ENCODE measurements at places on chromosomes 5 and 9.

DNA sequence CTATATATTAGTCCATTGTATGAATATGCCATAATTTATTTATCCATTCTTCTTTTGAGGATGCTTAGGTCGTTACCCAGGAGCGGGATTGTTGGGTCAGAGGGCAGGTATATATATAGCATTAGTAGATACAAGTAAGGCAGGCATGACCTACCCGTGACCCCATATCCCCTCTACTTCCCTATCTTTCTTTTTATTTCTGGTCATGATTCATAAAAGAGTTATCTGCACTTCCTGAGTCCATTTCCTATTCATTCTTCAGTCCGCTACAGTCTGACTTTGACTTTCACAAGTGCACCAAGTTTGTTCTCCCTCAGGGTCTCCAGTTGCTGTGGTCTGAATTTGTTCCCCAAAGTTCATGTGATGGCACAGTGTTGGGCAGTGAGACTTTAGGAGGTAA lies 6.9 kb downstream of the RHOBTB3 start:
- no peak for DNase-seq

DNA sequence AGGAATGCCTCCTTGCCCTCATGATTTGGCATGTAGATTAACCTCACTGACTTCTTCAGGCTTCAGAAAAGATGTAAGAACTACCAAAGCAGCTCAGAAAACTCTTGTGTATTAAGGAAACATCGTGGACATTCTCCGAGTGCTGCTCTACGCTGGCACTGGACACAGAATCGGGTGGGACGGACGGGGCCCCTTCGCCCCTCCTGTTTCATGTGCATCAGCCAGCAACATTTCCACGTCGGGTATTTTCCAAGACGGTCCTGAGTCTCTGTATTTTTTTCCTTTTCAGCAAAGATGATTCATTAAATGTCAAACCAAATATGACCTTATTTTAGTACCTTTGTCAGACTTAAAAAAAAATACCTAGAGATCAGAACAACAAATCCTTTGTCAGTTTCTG lies 583.6 kb downstream of the CCDC171 start:
- no peak for DNase-seq

DNA sequence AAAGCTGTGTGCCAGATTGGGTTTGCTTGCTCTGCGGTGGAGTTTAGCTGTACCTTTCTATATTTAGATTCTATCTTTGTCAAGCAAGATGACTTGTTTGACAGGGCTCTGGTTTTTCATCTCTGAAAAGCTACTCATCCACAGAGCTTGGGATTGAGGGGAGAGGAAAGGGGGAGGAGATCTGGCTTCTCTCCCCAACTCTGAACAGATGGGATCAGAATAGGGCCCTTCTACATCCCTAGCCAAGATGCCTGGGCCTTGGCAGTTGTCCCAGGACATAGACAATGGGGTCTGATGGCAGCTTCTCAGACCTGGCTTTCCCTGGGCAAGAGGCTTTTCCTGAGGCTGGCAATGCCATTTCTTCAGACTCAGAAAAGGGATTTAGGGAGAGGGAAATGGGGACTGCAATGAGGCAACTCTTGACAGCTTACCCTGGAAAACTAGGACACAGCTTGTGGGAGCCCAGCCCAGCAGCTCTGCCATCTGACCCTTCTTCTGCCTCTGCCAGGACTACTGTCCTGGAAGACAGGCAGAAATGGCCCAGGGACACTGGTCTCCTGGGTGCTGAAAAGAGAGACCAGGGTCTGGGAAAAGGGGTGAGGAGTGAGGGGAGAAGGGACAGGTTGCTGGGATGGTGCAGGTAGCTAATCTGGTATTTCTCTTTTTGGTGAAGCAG lies 50.2 kb upstream of the ASTN2 start:
- no peak for DNase-seq

GRCh38 chr5:139696894-139697658 lies 48.9 kb downstream of the CXXC5 start:
- DNase-seq, result peak; percentile 91

- no peak for DNase-seq
Observed at GRCh38 chr5:123611406-123611709, 99.4 kb downstream of the CSNK1G3 start.

DNA sequence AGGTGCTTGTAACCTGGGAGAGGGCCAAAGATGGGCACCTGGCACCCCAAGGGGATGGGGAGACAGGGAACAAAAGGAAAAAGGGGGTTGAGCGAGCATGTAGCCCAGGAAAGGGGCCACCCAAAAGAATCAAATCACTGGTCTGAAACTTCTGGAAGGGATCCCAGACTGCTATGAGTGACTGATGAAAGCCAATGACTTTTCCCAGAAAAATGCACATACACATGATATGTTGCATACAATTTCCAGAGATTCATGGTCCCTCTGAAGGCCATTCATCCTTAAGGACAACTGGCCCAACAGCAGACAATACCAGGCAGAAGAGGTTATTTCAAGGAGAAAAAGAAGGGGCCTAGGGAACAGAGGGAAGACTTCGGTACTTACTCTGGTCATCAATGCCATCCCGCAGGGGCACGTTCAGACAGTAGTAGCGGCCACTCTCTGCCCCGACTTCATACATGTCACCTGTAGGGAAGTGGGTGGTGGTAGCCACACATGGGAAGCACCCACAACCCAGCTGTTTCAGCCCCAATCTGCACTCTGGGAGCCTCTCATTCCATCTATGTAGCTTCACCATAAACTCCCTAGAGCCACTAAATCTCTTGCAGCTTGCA lies 8.4 kb downstream of the HDAC3 start:
- no peak for DNase-seq

GRCh38 chr5:58498340-58498942 lies 7.2 kb downstream of the GAPT start:
- peak; percentile 30 for DNase-seq

DNA sequence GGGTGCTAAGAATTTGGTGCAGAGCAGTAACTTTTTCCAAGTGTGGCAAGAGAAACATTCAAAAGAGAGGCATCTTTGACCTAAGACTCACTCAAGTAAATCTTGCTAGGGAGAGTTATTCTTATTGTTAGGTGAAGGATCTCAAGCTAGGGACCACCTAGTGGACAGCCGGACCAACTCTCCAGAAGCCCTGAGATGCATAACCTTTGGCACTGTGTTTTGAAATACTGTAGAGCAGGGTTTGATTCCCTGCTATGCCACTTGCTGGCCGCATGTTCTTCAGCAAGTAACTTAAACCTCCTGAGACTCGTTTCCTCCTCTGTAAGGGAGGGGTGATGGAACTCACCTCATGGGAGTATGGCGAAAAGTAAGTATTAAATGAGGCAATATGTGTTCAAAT lies 336.1 kb upstream of the ADAMTSL1 start:
- DNase-seq, result no peak
